Activated gamma-delta T cell treated with anti-CD3 and anti-CD28 coated beads, Interleukin-2, amount 50 U/mL, for 16 hours (primary cell): ENCODE measurements at places on chromosomes 7 and 10.

DNA sequence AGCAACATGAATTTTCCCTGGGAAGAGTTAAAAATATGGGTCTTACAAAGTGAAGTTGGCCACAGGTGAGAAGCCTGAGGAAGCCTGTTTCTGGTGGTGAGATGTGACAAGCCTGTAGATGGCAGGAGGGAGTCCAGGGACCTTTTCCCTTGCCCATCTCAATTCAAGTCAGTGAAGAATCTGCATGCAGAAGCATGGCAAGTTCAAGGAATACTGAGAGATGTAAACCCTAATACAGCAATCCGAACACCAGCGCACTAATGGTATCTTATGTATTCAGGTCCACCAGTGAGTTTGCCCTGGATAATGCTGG, 73.6 kb downstream of the RHOBTB1 start:
- DNase-seq: no peak

- no peak for DNase-seq
Observed at GRCh38 chr7:85711894-85712293, 525.0 kb upstream of the SEMA3D start.

- no peak for DNase-seq
Observed at GRCh38 chr7:139531094-139531493, 7.6 kb downstream of the CLEC2L start.

GRCh38 chr10:65620404-65621048, 1305.3 kb upstream of the LRRTM3 start:
- DNase-seq: no peak

- no peak for DNase-seq
Observed at GRCh38 chr7:45324683-45325237, 167.2 kb downstream of the RAMP3 start.

GRCh38 chr10:118687472-118687871, 67.3 kb downstream of the CACUL1 start:
- DNase-seq: no peak

- DNase-seq: no peak
Observed at GRCh38 chr7:104967088-104967487, 46.9 kb upstream of the KMT2E start.

- no peak for DNase-seq
Observed at GRCh38 chr10:93452143-93452542, 30.0 kb downstream of the MYOF start.

- no peak for DNase-seq
Observed at GRCh38 chr7:41439515-41439879, 263.4 kb downstream of the INHBA start.

DNA sequence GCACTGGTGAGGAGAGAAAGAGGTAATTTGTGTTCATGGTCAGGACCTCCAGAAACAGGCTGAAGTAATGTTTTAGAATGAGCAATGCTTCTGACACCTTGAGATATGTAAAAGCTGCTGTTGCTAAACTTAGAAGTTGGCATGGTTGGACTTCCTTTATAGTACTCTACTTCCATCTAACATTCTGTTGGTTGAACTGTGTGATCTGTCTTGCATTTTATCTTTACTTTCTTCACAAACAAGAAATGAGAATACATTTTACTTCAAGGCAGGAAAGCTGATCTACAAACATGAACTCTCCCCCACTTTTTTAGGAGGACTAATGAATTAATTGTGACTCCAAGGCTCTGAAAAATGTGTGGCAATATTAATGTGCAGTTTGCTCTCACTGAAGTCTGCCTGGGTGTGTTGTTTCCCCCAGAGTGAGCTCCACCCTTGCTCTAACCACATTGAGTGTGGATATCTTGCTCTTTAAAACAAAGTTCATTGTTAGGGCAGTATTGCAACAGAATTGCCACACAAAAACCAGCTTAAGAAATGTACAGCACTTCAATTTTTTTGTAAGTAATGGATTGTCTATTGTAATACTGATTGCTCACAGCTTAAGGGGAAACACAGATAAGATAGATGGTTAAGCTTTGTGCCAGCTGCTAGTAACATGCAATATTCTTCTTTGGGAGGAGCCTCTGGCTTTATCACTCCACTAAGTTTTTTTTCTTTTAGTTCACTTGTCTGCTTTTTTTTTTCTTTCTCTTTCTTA, 69.0 kb downstream of the ADD3 start:
- no peak for DNase-seq

DNA sequence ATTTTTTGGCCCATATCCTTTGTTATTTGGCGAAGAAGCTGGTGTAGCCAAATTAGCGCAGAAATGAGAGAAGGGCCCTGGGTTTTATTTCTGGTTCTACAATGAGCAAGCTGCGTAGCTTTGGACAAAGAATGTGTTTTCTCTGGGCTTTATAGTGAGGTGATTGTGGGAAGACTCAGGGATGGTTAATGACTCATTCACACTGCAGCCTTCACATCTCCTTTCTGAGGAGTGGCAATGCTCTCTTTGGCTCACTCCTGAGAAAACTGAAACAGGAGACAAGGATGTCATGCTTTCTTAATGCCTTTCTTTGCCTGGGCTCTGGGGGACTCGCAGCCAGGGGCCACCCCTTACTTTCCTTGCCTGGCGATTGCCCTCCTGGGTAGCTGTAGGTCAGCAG, 271.0 kb upstream of the PODXL start:
- DNase-seq: no peak

DNA sequence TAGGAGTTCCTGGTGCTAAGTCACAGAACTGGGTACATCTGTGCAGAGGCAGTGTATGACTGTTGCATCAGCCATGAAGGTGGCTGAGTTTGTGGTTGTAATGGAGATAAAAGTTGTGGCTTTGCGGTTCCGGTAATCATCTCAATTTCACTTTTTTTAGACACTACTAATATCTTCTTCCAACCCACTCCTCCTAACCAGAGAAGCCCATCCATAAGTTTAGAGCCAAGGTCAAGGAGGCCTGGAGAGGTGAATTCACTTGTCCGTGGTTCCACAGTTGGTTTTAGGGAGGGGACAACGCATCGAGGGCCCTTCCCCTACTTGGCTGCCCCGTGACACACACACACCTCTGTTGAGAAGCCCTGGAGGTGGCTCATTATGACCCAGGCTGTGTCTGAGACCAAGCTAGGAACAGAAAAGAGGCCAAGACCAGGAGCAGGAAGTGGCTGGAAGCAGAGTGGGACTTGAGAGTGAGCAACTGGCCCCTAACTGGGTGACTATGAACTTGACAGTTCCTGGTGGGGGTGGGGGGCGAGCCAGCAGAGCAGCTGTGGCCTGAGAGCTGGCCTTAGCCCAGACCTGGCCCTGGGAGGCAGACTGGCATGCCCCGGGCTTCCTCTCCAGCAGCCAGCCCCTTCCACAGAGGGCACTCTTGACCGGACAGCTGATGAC, 66.8 kb upstream of the COL13A1 start:
- no peak for DNase-seq

GRCh38 chr7:116524609-116525297, at the start of gene CAV1:
Gene CAV1, plus strand, starts transcription at chr7:116525036. Its CDS starts 27 bp downstream, at chr7:116525063.
- no peak for DNase-seq

- DNase-seq: no peak
Observed at GRCh38 chr7:8773518-8773917, 340.1 kb downstream of the NXPH1 start.

DNA sequence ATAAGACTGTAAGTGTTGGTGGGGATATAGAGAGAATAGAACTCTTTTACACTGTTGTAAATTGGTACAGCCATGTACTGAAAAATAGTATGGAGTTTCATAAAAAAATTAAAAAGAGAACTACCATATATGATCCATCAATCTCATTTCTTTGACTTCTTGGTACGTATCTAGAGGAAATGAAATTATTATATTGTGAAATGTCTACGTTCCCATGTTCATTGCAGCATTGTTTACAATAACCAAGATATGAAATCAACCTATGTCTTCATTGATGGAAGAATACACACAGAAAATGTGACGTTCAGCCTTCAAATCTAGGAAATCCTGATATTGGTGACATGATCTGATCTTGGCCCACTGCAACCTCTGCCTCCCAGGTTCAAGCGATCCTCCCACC, 32.0 kb downstream of the SHOC2 start:
- DNase-seq: no peak

GRCh38 chr7:27143023-27143949, at the start of gene HOXA5:
Gene HOXA5, minus strand, starts transcription at chr7:27143681. Its CDS starts 74 bp downstream, at chr7:27143607.
- DNase-seq: no peak

DNA sequence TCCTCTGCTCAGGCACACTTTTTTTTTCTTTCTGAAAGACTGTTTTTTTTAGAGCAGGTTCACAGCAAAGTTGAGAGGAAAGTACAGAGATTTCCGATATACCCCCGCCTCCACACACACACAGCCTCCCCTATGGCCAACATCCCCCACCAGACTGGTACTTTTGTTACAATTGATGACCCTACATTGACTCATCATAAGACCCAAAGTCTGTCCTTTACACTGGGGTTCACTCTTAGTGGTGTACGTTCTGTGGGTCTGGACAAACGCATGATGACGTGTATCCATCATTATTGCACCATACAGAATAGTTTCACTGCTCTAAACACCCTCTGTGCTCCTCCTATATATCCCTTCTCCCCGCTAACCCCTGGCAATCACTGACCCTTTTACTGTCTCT, 107.7 kb downstream of the RBM20 start:
- no peak for DNase-seq

- DNase-seq: no peak
Observed at GRCh38 chr7:78020874-78021249, 222.3 kb downstream of the PHTF2 start.

DNA sequence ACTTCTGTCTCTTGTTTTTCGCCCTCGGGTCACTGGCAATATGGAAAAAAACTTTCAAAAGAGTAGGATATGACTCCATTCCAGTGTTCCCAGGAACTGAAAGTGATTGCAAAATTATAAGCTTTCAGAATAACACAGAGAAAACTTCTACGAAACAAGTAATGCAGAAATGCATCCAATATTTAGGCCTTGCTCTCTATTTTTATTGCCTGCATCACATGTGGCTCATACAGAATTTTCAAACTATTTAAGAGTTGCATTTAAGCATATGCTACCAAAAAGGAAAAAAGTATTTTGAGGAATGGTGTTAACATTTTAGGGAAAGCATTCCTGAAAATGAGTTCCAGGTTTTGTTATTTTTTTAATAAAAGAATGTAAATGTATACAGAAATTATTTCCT, 228.0 kb downstream of the CACNB2 start:
- DNase-seq: no peak

GRCh38 chr7:159144758-159145489, at the start of gene VIPR2:
Gene VIPR2, minus strand, starts transcription at chr7:159144867. Its CDS starts 96 bp downstream, at chr7:159144771.
- DNase-seq: peak; percentile 10

DNA sequence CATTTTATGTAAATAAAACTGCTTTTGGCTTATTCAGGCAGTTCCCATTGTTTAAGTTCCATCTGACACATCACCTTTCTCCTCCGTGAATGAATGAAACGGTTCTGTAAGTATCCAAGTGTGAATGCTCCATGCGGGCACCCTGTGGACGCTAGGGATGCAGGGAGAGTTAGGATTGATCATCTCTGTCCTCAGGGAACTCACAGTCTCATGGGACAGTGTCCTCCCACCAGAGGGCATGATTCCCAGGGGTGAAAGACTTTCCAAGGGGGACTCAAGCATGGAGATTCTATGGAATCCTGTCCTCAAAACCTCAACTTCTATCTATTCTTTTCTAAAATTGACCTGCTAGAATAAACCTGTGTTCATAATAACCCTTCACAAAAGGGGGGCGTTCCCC, 98.8 kb downstream of the HECW1 start:
- no peak for DNase-seq

GRCh38 chr10:43196131-43196980, 58.1 kb downstream of the CSGALNACT2 start:
- no peak for DNase-seq

- DNase-seq: no peak
Observed at GRCh38 chr10:46291817-46292572, 5.2 kb downstream of the ANTXRL start.

DNA sequence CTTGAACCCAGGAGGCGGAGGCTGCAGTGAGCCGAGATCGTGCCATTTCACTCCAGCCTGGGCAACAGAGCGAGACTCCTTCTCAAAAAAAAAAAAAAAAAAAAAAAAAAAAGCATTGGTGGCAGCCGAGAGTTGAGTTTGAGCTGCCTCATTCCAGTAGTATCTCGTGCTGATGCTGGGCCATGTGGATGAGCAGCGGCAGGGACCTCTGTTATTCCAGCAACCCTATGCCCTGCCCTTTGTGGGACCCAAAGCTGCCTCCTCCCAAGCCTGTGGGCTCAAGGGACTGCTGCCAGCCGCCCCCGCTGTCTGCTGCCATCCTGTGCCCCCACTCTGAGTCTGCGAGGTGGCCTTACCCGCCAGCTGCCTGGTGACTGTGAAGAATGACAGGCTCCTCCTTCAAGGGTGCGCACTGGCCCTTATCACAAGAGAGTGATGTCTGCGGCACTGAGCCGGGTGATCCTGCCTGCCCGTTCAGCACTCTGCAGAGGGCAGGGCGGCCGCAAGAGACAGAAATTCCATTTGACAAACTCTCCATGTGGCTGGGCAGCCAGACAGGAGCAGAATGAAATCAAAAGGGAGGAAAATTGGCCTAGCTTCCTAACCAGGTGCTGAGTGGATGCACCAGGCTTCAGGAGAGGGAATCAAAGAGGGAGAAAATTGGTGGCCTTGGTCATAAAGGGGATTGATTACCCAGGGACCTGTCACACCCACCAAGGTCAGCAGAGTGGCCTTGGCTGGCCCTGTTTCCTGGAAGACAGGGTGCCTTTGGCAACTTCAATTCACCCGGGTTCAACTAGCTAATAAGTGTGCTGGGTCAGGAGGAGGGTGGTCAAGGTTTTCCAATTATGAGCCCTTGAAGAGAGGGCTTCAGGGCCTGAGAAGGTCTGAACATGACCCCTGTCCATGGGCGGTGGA, 65.3 kb upstream of the ZMIZ1 start:
- DNase-seq: no peak

DNA sequence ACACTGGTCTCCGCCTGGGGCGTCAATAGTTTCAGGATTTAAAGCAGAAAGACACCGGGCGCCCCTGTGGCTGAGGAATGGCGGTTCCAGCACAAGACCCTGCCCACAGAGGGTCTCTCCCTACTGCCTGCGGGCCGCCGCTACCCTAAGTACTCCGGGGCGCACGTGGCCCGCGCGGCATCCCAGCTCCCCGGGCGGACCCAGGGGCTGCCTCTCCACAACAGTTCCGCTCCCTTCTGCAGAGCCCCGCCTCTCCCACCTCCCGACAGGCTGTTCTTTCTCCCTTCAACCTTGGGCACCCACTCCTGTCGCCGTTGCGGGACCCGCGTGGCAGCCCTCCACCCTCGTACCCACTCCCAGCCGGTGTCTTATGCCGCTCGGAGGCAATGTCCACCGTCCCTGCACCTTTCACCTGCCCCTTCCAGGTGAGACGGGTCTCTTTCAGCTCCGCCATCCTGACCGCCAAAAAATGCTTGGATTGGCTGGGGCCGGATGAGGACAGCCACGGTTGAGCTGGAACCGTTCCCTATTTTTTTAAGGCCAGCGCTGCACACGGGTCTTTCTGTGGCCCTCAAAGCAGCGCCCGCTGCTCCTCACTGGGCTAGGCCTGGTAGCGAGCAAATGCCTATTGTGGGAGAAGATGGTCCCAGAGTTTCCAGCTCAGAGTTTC, 1.6 kb upstream of the NKX2-3 start:
- no peak for DNase-seq
